ENCODE measurements at places on chromosomes 7 and 10.

DNA sequence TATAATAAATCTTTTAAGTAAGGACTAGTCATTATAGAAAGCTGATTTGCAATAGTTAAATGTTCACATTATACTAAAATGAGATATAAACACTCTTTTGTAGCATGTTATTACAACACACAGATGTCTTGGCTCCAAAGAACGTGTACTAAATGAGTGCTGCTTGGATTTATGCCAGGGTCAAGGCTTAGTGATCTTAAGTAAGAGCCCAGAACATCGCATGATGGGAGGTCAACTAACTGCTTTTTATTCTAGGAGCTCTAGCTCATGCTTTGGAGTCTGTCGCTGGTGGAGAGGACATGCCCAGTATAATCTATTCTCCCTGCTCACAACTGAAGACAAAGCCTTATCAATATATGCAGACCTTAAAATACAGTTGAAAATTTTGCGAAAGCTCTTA is 315.1 kb downstream of the BBS9 start:
- no peak for DNase-seq

- DNase-seq: no peak
Measured at GRCh38 chr10:56383806-56384205, 22.7 kb upstream of the ZWINT start.

GRCh38 chr7:147859033-147859432 is 731.5 kb upstream of the C7orf33 start:
- no peak for DNase-seq

- DNase-seq: no peak
Measured at GRCh38 chr7:14745076-14745475, 157.5 kb downstream of the DGKB start.

GRCh38 chr7:1899951-1900762 is 230.1 kb downstream of the ELFN1 start:
- no peak for DNase-seq

GRCh38 chr10:75084834-75085384 is 26.5 kb upstream of the SAMD8 start:
- no peak for DNase-seq

GRCh38 chr10:49296836-49297235 is 2.1 kb upstream of the C10orf71 start:
- DNase-seq: no peak

GRCh38 chr7:36635091-36635490 is 89.2 kb downstream of the AOAH start:
- DNase-seq: no peak

DNA sequence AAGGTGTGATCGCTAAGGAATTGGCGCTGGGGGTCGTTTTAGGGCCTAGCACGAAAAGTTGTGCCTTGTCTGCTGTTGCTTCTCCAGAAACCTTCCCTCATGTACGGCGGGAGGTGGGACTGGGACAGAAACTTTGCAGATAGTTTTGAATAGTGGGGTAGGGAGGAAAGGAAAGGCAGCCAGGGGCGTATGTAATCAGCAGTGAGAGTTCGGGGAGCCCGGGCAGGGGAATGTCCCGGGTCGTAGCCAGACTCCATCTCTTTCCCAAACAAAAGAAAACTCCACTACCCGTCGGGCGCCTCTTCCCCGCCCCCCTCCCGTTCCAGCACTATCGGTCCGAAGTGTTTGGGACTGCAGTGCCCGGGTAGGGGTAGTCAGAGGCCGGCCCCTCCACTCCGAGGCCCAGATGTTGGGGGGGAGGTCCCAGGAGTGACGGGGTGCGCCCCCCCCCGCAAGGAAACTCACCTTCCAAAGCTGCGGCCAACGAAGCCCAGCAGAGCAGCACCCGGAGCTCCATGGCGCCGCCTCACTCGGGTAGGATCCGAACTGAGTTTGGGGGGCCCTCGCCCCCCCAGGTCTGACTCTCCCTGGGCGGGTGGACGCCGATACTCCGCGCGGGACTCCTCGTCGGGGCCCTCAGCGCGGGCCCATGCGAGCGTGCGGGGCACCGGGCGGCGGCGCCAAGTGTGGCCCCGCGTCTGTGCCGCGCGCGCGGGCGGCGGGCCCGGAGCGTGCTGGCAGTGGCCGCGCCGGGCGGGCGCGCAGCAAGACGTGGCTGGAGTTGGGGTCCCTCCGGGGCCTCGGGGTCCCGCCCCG is 601 bp downstream of the EPHB4 start:
- DNase-seq: no peak

DNA sequence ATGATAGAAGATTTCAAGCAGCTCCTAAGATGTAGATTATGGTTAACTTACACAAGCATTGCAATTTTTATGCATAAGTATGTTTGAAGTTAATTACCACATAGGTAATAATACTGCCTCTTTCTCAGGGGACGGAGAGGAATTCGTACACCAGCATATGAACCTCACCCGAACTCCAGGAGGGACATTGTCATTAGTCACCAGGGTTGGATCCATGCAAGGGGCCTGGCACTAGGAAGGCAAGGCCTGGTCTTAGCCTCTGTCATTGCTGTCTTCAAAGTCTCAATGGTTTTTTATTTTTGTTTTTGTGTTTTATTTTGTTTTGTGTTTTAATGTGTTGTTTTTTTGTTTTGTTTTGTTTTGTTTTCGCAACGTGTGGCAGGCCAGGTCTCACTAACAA is 145.6 kb upstream of the PPP2R2D start:
- DNase-seq: no peak

Measured in stimulated activated CD4-positive, alpha-beta T cell treated with anti-CD3 and anti-CD28 coated beads, Interleukin-12 subunit alpha, Interleukin-12 subunit beta, amount 100 ng/mL, for 4 hours (primary cell).